Naive thymus-derived CD8-positive, alpha-beta T cell (primary cell): ENCODE measurements at places on chromosomes 1 and 21. TPM values are rescaled to one million over a fixed set of nuclear protein-coding genes. Genes with fewer than 3 reads are reported as not detected.

DNA sequence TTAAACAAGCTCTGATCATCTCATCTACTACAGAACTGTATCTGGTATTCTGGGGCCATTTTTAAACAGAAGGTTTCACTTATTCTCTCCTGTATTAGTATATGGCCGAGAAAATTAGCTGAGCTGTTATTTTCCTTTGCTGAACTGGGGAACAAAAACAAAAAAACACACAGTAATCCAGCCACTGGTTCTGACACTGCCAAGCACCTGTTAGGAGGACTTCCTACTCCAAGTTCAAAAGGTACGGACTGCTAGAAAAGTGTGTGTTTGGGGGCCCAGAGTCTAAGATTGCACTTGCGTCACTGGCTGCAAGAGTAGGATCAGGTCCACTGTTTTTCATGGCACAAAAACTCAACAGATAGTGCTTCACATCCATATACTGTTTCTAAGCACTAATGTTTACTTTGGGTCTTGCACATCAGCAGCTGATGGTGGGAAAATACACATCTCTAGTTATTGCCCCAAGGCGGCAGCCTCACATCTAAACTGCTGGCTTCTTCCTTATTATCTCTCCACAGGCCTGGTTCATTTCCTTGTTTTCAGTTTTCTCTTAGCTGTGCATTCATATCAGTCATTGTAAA, 226.1 kb downstream of the FGGY start:
- no peak overlapping the region for H3K4me3 ChIP-seq
- H3K27me3 ChIP-seq = no peaks in the 10 kb centered on the region
- DNase-seq = no peak

DNA sequence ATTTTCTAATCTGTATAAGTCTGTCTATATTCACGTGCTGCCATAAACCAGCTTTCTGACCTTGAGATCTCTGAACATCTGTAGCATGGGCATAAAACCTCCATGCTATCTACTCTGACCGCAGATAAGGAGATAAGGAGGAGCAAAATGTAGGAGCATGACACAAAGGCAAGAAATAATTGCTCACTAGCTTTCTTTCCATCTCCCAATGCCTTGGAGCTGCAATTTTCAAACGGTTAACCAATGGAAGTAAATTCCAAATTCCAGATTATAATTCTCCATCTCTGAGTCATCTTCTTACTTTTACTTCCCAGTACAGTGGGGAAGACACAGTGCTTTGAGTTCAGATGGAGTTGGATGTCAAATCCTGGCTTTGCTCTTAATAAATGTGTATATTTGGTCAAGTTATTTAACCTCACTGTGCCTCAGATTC, 41.6 kb downstream of the CD58 start:
- H3K36me3 ChIP-seq = peaks cover 21% of the 10 kb centered on the region
- no peak overlapping the region for H3K27ac ChIP-seq
- H3K27me3 ChIP-seq = peaks cover 1% of the 10 kb centered on the region
- DNase-seq = no peak
- no peak overlapping the region for H3K4me3 ChIP-seq
- H3K4me1 ChIP-seq = peaks cover 5% of the 10 kb centered on the region

Gene DARS2
- total RNA-seq = 12.6 TPM

Gene FAM78B
- 0.27 TPM for total RNA-seq
